ENCODE measurements at places on chromosomes 1 and 21.
A peak's percentile ranks its signal among the peaks of the same experiment; 100 is the strongest.

DNA sequence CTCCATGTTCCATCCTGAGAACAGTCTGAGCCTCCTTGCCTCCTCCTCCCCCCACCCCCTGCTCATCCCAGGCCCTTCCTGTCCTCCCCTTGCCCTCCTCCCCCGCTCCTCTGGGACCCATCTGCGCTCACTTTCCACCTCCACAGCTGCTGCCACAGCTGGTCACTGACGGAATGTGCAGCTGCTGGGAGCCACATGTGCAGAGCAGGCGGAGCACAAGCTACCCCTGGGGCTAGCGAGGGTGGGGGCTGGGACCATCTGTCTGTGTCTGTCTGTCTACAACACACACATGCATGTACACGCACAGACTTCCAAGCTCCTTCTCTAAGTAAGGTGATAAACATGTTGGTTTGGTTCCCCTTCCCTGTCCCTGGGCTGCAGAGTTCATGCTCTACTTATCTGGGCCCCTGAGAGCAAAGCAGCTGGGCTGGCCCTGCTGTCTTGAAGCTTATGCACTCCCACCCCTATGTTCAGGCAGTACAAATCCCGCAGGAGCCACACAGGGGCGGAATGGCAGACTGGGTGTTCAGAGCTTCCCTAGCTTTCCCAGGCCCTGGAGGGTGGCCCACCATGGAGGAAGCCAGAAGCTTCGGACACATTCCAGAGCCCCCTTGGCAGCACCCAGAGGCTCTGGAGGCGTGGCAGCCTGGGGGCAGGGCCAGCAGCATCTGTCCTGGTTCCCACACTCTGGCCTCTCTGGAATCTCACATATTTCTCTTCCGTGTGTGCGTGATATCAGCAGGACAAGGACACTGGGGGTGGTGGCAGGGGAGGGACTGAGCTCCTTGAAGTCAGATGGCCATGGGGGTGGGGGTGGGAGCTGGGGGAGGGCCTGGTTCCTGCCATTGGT, 7.0 kb upstream of the HEYL start:
- DNase-seq = peak; percentile 84

DNA sequence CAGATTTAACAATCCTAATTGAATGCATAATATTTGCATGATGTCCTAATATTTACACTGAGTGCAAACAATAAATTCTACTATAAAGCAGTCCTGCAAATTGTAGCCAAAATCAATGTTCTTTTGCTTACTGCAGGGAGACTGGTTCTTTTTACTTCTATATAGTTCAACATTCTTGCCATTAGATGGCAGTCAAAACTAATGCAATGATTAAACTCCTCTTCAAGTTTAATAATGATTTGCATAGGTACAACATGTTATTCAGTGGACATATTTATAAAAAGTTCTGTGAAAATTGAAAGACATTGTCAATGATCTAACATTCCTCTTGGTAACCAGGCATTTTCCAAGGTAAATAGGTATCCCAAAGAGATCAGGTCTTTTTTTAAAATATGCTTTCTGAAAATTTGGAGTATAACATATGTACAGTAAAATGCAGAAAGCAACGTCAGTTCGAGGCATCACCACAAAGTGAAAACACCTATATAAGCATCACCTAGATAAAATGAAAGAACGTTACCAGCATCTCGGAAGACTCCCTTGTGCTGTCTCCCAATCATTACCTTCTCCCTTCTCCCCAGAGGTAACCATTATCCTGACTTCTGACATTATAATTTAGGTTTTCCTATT, 9.8 kb upstream of the FNBP1L start:
- peak; percentile 74 for DNase-seq

DNA sequence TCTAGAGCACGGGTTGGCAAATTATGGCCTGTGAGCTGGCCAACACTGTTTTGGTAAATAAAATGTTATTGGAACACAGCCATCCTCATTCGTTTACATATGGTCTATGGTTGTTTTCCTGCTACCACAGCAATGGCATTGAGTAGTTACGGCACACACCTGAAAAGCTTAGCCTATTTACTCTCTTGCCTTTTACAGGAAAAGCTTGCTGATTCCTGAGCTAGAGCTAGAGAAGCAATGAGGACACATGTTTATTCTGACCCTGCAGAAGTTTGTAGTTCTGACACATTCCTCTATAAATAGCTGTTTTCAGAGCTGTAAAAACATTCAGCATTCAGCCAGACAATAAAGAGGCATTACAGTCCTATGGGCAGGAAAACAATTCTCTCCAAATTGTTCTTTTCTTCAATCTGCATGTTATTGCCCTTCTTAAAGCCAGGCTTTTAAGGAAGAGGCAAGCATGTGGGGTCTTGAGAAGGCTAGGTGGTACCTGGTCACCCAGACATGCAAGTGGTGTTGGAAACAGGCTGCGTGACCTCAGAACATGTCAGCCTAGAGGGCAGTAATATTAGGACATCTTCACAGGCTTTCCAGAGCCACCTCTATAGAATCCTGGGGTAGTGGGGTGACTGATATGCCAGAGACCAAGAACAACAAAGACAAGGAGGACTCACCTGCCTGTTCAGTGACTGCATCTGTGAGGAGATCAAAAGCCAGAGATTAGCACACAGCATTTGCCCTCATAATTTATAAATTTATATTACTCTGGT, 1.6 kb downstream of the FCRL2 start:
- DNase-seq = no peak

DNA sequence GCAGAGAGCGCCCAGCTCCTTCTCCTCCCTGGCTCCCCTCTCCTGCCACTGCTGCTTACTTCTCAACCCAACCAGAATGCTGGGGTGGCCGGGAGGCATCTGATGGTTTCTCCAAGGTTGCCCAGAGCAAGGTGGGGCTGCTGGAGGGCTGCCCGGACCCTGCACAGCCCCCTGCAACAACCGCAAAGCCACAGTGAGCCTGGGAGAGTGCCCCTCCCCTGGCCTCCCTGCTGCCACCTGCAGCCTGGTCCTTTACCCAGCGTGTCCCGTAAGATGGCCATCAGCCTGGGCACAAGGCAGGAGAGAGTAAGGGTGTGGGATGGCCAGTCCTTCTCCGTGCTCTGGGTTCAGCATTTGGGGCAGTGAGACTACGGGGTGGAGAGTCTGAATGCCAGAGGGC, 17.0 kb downstream of the MX2 start:
- no peak for DNase-seq

DNA sequence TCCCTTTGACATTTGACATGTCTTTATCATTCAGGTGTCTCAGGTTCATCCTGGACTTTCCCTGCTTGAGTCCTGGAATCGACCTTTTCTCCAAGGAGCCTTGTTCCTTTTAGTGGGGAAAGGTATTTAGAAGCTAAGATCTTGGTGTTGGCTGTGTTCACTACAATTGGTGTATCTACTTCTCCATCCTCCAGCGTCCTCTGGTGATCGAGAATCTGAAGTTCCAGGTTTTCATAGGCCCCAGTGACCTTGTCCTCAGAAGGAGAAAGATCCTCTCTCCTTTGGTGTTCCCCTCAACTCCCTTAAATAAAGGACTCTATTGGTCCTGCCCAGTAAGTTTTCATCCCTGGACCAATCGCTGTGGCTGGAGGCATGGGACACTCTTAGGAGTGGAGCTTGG, 22.1 kb downstream of the MROH7 start:
- no peak for DNase-seq

- DNase-seq = peak; percentile 85
Measured at GRCh38 chr1:41639332-41639936, 155.0 kb upstream of the EDN2 start.

DNA sequence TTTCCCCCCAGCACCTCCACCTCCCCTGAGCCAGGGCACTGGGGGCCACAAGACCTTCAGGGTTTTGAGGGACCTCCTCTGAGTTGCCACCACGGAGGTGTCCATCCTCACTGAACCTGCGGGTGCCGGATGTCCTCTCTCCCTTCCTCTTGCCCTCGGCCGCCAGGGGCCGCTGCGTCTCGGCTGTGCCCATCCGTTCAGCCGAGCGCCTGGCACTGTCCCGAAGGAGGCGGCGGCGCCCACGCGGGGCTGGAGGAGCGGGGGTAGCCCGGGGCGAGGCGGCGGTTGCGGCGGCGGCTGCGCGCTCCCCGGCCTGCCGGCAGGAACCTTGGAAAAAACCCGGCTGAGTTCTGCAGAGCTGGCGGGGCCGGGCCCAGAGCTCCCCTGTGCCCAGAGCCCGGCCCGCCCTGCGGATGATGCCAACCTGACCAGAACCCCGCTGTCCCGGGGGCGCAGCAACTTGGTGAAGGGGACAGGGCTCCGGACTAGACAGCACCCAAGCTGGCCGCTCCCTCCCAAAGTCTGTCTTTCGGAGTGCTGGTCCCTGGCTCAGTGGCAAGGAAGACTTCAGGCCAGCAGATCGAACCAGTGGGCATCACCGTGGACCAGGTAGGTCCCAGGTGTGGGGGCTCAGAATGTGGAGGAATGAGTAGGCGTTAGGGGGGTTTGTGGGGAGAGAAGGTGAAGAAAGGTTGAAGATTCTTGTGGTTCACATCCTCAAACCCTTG, 3.7 kb upstream of the PPM1J start:
- peak; percentile 81 for DNase-seq

- no peak for DNase-seq
Measured at GRCh38 chr1:201138311-201138840, 11.4 kb upstream of the ASCL5 start.

DNA sequence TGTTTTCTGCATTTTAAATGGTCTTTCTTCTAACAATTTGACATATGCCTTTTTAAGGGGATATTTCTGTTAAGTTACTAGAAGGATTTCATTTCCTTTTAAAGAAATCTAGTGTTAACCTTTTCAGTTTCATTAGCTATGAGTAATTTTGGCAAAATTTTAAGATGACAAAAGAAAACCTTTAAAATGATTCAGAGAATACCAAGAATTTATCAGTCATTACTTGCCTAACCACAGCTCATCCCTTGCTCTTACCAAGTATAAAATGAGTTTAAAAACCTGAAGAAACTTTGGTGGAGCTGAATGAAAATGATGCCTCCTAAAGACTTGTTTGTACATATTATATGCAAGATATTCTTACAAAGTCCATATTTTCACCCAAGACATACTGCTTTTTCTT, 101.7 kb downstream of the NEK7 start:
- peak; percentile 68 for DNase-seq

GRCh38 chr1:31693231-31693630, 10.6 kb downstream of the COL16A1 start:
- no peak for DNase-seq

- DNase-seq = no peak
Measured at GRCh38 chr1:41622859-41623732, 138.6 kb upstream of the EDN2 start.

DNA sequence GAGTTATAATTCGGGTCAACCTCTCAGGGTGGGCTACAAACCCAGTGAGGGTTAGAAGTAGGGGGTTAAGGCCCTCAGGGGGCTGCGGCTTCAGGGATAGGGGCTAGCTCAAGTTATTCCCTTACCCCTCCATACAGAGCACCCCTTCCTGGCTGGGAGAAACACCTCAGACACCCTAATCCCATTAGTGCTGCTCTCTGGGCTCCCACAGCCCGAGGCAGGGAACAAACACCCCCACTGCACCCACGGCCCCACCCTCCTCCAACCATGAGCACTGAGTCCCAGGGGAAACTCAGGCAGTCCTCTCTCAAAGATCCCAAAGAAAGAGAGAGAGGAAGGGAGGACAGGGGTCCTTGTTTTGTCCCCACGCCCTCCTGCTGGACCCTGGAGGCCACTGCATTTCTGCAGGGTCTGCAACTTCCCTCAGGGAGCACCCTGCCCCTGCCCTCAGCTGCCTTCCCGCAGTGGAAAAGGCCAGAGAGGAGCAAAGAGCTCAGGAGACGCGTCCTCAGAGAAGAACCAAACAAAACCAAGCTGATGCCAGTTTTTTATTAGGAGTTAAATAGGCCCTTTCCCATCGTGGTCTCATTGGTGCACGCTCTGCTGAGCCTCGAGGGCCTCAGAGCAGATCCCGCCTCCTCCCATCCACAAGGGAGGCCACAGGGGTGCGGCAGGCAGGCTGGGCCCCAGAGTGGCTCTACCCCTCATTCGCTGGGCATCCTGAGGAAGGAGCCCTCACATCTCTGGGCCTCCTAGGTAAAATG, 1.4 kb upstream of the S100A4 start:
- DNase-seq = peak; percentile 52

DNA sequence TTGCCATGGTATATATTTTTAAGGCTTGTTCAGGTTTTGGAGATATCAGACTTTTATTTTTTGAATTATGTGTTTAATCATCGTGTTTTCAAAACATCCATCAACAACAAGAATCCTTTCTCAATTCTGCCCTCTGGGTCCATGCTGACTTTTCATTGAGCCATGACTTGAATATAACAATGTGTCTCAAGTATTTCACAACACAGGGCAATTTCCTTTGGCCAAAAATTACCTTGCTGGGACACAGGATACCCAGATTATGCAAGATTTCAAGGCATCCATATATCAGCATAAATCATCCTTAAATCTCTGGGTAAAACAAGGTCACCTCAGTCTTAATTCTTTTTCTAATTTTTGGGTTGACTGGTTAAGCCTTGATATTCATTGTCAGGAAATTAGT, 411.2 kb upstream of the USP24 start:
- DNase-seq = no peak

DNA sequence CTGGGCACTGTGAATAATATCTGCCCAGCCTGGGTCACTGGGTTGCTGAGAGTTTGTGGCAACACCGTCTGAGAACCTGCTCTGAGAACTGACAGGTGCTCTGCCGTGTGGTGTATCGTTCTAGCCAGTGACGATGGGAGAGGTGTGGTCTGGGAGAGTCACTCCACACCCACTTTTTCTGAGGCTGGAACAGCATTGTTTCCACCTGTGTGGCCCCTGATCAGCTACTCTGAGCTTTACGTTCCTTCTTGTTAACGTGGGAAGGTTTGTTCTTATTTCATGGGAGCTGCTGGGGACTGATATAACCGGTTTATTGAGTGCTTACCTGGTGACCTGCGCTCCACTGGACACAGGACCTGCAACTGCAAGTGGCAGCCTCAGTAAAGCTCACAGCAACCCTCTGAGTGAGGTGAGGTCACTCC, 34.8 kb upstream of the TENT5C start:
- no peak for DNase-seq

- peak; percentile 40 for DNase-seq
Measured at GRCh38 chr1:15426492-15427279, 11.6 kb upstream of the CTRC start.

GRCh38 chr1:171973421-171973820, 132.1 kb downstream of the DNM3 start:
- DNase-seq = no peak

DNA sequence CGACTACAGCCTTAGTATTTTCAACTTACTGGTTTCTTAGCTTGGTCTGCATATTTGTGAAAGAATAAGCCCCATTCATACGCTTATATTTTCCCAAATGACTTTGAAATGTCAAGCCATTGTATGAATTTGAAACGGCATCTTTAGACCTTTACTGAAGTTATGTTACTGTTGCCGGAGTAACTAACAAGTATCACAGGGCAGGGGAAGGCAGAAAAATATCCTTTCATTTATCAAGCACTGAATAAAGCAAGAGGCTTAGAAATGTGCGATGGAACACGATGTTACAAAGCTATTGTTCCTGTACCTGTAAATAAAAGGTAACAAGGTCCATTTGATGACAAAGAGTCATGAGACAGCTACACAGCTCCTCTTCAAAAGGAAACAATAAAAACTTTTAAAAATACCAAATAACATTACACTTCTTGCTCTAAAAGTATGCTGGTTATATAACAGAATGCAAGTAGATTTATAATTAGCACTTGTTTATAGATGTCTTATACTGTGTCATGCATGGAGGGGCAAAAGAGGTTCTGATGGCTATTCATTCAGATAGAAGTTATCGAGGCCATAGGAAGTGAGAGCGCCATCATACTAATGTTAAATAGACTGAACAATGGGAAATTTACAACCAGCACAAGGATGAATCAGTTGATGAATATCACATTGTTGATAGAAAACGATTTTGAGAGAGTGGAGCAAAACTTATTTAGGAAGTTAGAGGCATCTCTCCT, 322.6 kb downstream of the RGS7 start:
- no peak for DNase-seq

- no peak for DNase-seq
Measured at GRCh38 chr1:14735841-14736240, 137.4 kb downstream of the KAZN start.

All from AG08395 (cell line).